Stimulated activated CD8-positive, alpha-beta memory T cell treated with anti-CD3 and anti-CD28 coated beads, Interleukin-7, amount 100 ng/mL, for 48 hours (primary cell): ENCODE measurements at places on chromosomes 16 and 17.

DNA sequence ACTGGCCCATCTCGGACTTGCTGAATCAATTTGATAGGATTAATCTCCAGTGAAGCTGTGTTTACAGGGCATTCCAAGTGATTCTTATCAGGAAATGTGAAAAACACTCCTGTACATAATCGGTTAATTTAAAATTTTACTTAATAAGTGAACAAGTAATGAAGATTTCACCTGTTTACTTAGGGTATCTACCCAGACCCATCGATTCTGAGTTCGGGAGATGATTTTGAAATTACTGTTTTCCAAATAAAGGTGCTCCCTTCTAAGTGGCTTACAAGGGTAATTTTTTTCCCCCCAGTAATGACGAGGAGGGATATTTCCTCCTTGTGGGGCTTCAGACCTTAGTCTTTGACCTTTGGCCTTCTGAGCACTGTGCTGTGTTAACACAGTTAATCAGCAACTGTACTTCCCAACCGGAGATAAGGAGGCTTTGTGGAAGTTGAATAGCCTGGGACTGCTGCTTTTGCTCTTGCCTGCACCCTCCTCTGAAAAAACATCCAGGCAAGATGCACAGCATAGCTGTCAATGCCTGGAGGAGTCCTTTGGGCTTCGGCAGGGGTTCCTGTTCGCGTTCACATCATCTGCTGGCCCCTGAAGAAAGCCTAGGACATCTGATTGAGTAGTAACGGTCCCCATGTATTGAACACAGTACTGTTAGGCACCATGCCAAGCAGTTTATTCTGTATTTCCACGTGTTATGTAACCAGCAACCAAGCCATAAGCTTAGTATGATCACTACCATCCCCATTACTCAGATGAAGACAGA is 1.8 kb downstream of the FAHD1 start:
- DNase-seq, result no peak

- no peak for DNase-seq
Observed at GRCh38 chr16:52568983-52569690, 22.2 kb upstream of the TOX3 start.

DNA sequence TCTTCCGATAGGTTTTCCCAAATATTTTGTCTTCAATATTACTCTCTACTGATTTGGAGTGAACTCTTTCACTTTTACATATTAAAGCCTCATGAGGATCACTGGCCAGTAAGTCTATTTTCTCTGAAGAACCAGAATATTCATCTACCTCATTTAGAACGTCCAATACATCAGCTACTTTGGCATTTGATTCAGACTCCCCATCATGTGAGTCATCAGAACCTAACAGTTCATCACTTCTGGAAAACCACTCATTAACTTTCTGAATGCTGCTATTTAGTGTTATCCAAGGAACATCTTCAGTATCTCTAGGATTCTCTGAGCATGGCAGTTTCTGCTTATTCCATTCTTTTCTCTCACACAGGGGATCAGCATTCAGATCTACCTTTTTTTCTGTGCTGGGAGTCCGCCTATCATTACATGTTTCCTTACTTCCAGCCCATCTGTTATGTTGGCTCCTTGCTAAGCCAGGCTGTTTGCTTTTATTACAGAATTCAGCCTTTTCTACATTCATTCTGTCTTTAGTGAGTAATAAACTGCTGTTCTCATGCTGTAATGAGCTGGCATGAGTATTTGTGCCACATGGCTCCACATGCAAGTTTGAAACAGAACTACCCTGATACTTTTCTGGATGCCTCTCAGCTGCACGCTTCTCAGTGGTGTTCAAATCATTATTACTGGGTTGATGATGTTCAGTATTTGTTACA is 30.9 kb downstream of the BRCA1 start:
- no peak for DNase-seq

GRCh38 chr17:46179375-46179999 is 13.7 kb downstream of the KANSL1 start:
- no peak for DNase-seq

DNA sequence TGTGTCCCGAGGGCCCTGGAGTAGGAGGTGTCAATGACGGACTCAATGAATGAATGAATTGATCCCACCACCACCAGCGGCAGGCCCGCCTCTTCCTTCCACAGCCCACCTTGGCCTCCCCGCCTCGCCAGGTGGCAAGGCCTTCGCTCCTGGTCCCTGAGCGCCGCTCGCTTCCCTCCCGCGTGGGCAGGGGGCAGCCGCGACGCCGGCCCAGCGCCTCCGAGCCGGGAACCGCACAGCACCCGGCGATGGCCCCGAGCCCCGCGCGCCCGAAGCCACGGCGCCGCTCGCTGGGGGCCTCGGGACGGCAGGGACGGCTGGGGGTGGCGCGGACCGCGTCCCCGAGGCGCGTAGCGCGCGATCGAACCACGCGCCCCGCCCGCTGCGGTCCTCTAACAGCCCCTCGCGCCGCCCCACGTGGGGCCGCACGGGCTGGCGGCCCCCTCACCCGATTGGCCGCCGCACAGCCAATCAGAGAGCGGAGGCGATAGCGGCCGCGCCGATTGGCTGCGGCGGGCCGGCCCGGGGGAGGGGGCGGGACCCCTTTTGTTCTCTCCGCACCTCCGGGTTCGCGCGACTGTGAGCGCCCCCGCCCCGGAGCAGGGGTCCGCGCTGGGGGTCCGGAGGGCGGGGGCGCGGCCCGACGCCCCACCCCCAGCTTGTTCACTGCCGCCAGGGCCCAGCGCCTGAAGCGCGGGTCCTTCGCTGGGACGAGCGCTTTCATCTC is 31.4 kb downstream of the ACTG1 start:
- no peak for DNase-seq

- peak; percentile 37 for DNase-seq
Observed at GRCh38 chr16:80527297-80527696, 13.5 kb upstream of the DYNLRB2 start.

DNA sequence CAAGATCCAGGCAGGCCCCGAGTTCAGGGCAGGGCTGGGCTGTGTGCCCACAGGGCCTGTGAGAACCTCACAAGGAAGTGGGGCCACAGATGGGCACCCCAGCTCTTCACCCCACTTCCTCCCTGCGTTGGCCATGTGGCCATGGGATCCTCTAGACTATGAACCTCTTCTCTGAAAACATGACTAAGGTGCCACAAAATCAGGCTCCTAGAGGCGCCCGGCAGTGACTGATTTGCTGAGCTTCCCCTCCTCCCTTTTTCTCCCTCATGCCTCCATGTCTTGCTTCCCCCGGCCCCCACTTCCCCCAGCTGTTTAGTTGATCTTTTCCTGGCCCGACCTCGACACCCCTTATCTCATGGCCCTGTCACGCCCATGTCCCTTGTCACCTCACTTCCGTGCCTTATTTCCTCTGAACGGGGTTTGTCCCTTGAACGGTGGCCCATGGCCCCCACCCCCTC is 87.1 kb downstream of the KCNJ12 start:
- no peak for DNase-seq

- DNase-seq, result no peak
Observed at GRCh38 chr16:10447289-10447688, 61.4 kb downstream of the ATF7IP2 start.

- no peak for DNase-seq
Observed at GRCh38 chr17:73376636-73377035, 64.8 kb upstream of the CDC42EP4 start.

GRCh38 chr16:77843405-77843804 is 55.0 kb downstream of the VAT1L start:
- no peak for DNase-seq

DNA sequence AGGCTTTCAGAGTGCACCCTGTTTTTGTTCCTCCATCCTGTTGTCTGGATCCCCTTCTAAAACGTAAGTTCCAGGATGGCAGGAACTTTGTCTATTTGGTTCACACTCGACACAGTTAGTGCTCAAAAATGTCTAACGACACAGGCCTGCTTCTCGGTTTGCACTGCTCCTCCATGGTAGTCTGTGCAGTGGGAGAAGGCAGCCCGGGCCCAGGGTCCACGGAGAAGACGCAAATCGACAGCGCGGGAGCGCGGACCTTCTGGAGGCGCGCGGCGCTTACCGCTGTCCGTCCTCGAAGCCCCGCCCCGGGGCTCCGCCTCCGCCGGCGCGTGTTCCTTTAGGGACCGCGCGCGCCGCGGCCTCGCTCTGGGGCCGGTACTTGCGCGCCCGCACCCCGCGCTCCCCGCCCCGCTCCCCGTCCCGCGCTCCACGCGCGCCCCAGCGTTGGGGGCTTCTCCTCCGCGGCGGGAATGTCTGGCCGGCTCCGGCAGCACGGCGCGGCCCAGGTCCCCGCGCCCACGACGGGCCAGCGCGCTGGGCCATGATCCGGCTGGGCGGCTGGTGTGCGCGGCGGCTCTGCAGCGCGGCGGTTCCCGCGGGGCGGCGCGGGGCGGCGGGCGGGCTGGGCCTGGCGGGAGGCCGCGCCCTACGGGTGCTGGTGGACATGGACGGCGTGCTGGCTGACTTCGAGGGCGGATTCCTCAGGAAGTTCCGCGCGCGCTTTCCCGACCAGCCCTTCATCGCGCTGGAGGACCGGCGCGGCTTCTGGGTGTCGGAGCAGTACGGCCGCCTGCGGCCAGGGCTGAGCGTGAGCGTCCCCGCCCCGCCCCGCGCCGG is at the start of gene NT5M:
NT5M (plus strand) TSS at position 364 of the 837 bp plus-strand sequence; CDS start at position 542, 178 bp downstream.
- peak; percentile 59 for DNase-seq

- DNase-seq, result no peak
Observed at GRCh38 chr17:82013772-82014321, 8.8 kb downstream of the CENPX start.

- DNase-seq, result no peak
Observed at GRCh38 chr16:88649195-88649923, 1.5 kb downstream of the CYBA start.

GRCh38 chr16:15830832-15831451 is 25.9 kb downstream of the MYH11 start:
- DNase-seq, result no peak

DNA sequence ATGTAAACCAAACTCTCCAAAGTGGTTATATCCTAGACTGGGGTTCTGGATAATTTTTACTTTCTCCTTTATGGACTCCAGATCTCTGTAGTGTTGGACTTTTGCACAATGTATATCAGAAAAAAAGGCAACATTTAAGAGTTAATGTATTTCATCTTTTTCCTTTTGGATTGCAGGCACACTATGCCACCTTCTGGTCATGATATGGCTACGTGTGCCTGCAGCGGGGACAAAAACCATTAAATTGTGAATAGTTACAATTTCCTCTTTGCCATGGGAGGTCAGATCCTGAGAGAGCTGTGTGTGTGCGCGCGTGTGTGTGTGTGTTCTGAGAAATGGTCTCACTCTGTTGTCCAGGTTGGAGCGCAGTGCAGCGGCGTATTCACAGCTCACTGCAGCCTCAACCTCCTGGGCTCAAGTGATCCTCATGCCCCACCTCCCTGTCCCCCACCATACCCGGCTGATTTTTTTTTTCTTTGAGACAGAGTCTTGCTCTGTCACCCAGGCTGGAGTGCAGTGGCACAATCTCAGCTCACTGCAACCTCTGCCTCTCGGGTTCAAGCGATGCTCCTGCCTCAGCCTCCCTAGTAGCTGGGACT is 4.3 kb upstream of the SGF29 start:
- no peak for DNase-seq

- no peak for DNase-seq
Observed at GRCh38 chr16:58444265-58444664, 52.0 kb downstream of the GINS3 start.

DNA sequence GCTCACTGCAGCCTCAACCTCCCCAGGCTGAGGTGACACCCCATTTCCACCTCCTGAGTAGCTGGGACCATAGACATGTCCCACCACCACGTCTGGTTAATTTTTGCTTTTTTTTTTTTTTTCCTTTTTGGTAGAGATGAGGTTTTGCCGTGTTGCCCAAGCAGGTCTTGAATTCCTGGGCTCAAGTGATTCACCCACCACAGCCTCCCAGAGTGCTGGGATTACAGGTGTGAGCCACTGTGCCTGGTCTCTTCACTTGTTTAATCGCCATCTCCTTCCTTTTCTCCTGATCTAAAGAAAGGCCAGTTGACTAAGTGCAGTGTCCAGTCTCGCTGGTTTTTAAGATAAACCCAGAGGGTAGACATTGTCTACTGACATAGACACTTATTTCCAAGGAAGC is 152.0 kb downstream of the C16orf95 start:
- DNase-seq, result no peak

GRCh38 chr17:50872710-50873424 is 6.7 kb upstream of the TOB1 start:
- DNase-seq, result no peak

DNA sequence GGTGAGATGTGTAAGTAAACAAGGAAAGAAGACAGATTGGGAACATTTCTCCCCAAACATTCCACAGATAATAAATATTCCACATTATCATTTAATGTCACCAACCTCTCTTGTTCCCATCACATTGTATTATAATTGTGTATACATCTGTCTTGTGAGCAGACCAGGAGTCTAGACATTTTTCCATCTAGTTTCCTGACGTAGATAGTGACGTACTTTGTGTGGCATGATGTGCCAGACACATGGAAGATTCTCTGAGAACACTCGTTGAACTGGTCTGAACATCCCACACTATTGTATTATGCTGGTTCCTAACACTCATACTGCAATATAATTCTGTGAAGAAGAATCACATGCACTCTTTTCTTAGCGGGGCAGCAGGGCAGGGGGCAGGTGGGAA is 34.0 kb downstream of the WSB1 start:
- no peak for DNase-seq

DNA sequence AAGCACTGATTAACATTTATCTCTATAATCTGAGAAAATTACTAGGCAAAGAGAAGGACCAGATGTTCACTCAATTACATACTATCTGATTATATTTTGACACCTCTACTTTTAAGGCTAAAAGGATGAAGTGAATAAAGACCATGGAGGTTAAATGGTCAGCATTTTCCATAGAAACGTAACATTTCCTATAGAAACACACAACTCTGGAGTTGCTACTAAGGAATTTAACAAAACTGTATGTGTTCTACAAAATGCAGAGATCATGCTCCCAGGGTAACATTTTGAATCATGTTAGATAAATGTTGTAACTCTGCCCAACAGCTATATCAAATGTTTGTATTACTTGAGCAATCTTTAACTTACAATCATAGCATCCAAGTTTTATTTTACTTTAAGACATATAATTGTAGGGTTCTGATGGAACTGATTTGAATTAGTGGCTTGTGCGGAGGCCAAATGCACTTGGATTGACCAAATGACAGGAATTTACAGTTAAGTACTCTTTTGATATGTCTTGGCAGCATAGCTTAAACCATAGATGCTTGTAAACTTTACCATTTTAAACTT is 97.7 kb downstream of the RPGRIP1L start:
- no peak for DNase-seq

- no peak for DNase-seq
Observed at GRCh38 chr16:83840060-83840617, 32.4 kb downstream of the HSBP1 start.

- no peak for DNase-seq
Observed at GRCh38 chr16:10485698-10486382, 94.6 kb downstream of the EMP2 start.

DNA sequence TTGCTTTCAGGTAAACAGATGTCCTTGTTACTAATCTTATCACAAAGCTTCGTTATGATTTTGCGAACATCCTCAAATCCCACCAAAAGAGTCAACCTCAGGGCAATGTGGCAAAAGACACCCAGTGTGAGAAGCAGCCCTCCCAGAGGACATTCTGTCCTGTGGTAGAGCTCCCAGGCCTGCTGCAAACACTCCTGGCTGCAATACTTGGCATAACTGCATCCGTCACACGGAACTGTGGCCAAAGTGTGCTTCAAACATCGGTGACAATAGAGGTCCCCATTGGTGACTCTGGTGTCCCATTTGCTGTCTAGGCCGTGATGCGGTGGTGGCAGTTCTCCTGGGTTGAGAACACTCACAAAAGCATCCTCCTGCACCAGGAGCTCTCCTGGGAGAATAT is 29.5 kb downstream of the SMYD4 start:
- no peak for DNase-seq

- no peak for DNase-seq
Observed at GRCh38 chr16:2715966-2716885, 3.8 kb downstream of the PRSS27 start.
